ENCODE measurements at places on chromosomes 13 and 19.

DNA sequence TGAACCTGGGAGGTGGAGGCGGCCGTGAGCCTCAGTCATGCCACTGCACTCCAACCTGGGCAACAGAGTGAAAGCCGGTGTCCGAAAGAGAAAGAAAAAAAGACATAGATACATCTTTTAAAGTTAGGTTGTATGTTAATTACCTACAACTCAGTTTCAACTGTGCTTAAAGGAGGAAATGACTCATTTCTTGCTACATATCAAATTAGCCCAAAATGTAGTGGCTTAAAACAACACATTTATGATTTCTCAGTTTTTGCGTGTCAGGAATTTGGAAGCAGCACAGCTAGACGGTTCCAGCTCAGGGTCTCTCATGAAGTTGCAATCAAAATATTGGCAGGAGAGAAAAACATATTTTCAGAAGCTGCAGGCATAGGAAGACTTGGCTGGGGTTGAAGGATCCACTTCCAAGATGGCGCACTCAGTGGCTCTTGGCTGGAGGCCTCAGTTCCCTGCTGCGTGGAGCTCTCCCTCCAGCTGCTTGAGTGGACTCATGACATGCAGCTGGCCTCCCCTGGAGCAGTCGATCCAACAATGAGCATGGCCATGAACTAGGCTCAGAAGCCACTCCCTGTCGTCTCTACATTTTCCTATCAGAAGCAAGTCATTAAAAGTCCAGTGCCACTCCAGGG lies 7.1 kb downstream of the LDLR start:
- DNase-seq, result no peak

GRCh38 chr19:50252111-50252886 lies 48.9 kb downstream of the MYH14 start:
- no peak for DNase-seq

DNA sequence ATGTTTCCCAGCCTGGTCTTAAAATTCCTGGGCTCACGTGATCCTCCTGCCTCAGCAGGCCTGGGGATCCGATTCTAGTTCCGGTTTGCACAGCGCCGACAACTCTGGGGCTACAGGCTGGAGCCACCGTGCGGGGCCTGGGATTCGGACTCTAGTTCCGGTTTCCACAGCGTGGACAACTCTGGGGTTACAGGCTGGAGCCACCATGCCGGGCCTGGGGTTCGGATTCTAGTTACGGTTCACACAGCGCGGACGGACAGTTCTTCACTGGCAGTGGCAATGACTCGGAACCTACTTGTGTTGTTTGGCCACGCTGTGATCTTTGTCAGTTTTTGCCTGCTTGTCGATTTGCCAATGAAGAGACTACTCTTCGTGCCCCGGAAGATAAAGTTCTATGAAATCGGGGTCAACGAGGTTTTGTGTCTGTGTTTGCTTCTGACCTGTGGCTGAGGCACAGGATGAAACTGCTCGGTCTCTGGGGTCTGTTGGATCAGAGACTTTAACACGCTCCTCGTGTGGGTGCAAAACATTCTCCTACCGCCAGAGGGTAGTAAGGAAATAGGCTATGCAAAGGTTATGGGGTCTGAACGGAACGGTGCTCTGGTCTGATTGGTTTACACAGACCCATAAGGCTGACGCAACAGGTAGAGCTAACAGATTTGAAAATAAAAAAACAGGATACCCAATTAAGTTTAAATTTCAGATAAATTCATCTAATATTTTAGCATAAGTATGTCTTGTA lies 12.1 kb upstream of the ZSCAN1 start:
- DNase-seq, result peak; percentile 23

GRCh38 chr13:27631156-27631555 lies 9.5 kb downstream of the POLR1D start:
- no peak for DNase-seq

DNA sequence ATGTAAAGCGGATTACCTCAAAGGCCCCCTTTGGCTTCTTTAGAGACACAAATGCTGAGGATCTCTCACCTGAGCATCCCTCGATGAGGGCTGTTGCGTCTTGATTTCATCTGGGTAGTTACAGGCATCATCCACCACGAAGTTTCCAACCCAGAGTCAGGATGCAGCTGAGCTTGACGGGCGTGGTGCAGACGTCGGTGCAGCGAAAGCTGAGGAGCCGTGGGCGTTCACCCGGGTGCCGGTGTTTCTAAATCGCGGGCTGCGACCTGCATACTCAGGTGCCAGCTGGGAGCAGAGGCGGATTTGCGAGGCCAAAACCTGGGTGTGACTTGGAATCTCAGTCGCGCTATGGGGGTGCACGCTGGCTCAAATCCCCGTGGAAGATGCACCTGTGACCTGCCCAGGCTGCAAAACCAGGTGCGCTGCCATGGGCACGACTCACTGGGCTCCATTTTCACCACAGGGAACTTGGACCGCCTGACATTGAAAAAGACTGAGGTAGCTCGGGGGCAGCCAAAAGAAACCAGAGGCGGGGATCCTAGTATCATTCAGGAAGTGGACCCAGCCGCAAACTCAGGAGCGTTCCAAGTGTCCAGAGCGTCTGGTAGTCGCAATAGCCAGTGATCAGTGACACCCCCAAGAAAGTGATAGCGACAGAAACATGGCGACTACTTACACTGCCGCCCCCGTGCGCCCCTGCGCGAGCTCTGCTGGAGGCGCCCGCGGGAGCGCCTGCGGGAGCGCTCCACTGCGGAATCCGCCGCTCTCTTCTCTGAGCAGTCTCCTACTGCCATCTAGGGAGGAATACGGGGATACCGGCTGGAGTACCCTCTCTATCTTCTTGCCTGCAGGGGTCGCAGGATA lies 36.4 kb upstream of the IGFL4 start:
- DNase-seq, result peak; percentile 87

GRCh38 chr13:58302349-58302748 lies 670.8 kb downstream of the PCDH17 start:
- no peak for DNase-seq

DNA sequence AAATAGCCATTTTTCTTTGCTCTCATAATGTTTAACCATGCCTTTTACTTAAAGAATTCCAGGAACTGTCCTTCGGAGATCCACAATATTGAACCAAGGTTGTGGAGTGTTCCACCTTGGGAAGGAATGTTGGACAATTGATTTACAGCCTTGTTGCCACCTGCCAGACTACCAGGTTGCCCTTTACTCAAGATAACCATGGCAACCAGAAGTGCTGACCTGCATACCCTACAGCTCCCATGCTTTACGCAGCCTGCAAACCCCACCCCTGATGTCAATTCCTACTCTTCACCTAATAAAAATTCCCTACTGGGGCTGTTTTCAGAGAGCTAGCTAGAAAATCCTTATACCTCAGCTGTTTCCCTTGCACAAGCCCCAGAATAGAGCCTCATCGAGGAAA lies 151.0 kb upstream of the RXFP2 start:
- DNase-seq, result no peak

- DNase-seq, result peak; percentile 43
Measured at GRCh38 chr13:59201841-59202240, 961.9 kb downstream of the DIAPH3 start.

GRCh38 chr19:39413272-39413910 lies 922 bp downstream of the PLEKHG2 start:
- DNase-seq, result peak; percentile 77

GRCh38 chr19:48644839-48645619 lies 958 bp downstream of the CA11 start:
- peak; percentile 79 for DNase-seq

DNA sequence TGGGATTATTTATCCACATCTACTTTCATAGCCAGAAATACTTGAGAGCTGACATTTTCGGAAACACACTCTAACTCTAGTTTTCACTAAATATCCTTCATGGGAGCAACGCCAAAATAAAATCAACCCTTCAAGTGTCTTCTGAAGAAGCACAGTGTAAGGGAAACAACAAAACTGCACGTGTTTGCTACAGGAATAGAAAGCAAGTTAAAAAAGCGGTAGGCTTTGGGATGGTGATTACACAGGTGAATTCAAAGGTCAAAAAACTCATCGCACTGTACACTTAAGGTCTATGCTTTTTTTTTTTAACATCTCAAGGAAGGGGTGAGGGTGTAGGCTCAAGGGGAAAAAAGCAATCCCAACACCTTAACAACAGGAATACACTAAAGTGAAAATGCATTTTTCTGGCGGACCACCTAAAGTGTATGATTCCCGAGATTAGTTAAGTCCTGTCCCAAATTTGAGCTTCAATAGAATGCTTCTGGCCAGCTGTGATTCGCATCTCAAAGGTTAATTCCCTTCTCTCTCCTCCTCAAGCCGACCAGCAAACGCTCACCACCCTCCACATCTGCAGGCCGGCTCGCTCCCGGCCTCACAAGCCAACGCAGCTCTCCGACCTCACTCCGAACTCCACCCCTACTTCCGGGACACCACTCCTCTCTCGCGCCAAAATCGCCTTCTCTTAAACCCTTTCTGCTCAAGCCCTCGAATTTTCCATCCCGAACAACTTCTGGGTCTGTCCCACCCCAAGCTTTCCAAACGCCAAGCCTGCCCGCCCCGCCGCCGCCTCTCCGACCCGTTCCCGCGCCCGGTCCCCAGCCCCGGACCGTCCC lies 1.1 kb downstream of the ARGLU1 start:
- peak; percentile 61 for DNase-seq

- DNase-seq, result no peak
Measured at GRCh38 chr13:106468207-106468606, 67.3 kb downstream of the EFNB2 start.

DNA sequence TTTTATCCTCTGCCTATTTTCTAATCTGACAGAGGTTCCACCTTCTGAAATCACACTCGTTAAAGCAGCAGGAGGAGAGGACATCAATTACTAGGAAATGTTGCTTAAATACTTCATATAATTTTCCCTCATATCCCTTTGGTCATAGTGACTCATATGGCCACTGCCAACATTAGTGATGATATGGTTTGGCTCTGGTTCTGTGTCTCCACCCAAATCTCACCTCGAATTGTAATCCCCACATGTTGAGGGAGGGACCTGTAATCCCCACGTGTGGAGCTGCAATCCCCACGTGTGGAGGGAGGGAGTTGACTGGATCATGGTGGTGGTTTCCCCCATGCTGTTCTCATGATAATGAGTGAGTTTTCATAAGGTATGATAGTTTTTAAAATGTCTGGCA lies 618.4 kb upstream of the SLITRK5 start:
- no peak for DNase-seq

DNA sequence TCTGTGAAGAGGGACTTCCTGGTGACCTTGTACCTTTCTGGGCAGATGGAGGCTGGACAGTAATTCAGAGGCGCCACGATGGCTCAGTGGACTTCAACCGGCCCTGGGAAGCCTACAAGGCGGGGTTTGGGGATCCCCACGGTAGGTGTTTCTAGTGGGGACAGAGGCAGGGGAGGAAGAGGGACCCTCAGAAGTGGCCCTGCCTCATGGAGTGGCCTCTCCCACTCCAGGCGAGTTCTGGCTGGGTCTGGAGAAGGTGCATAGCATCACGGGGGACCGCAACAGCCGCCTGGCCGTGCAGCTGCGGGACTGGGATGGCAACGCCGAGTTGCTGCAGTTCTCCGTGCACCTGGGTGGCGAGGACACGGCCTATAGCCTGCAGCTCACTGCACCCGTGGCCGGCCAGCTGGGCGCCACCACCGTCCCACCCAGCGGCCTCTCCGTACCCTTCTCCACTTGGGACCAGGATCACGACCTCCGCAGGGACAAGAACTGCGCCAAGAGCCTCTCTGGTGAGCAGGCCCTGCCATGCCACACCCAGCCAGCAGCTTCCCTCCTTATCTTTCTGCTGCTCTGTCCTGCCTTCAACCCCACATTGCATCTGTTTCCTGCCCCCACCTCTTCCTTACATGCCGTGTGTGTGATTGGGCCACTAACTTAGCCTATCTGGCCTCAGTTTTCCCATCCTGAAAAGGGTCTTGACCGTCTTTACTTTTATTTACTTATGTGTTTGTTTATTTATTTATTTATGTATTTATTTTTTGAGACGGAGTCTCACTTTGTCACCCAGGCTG lies 7.3 kb downstream of the ANGPTL4 start:
- DNase-seq, result no peak

GRCh38 chr13:21243045-21243897 lies 66.8 kb downstream of the MRPL57 start:
- no peak for DNase-seq

GRCh38 chr13:109629737-109630136 lies 156.6 kb downstream of the IRS2 start:
- DNase-seq, result no peak

GRCh38 chr19:56301155-56301554 lies 13.5 kb downstream of the ZSCAN5A start:
- DNase-seq, result peak; percentile 27

- no peak for DNase-seq
Measured at GRCh38 chr19:42325896-42326771, 699 bp downstream of the MEGF8 start.

DNA sequence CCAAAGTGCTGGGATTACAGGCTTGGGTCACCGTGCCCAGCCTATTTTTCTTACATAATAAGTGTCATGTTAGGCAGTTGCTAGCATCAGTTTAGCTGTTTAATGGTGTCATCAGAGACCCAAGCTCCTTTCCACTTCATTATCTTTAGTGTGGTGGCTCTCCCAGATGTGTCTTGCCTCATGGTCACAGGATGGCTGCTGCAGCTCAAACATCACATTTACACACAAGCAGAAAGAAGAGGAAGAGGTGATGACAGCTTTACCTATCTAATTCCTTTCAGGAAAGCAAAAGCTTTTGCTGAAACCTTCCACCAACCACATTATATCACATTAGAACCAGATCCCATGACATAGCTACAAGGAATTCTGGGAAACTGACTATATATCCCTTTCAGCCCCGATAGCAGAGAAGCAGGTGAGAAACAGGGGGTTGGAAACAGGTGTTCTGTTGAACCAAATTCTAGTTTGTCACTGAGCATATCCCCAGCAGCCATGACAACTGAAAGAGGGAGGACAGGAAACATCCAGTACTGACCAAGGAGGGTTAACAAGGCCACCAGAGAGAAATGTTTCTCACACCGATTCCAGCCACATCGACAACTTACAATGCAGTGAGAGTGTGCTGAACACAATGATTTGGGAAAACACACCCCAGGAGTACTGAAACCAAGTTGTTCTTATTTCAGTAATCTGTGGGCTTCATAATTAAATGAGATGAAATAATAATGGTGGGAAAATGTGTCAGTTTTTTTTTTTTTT lies 617.0 kb downstream of the UQCRFS1 start:
- no peak for DNase-seq

GRCh38 chr19:30073152-30074000 lies 131.3 kb downstream of the URI1 start:
- no peak for DNase-seq

GRCh38 chr13:108961542-108962125 lies 332.2 kb downstream of the MYO16 start:
- peak; percentile 71 for DNase-seq

DNA sequence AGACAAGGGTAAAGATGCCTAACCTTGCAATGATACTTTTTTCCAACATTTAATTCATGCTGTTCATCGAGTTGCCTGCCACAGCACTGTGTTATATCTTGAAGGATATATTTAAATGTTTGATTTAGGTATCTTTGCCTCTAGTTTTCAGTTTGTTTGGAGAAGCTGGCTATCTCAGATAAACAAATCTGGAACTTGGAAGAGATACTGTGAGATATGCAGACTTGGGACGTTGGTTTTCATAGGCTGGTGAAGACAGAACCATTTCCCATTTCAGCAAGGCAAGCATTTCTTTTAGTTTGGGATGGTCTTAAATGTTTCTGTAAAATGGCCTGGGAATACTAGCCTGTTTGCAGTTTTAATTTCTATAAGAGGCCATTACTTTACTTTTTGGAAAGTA lies 3.3 kb downstream of the RNASEH2B start:
- DNase-seq, result peak; percentile 29

Data from mesenchymal stem cell (in vitro differentiated cells and primary cell).